Activated CD4-positive, alpha-beta T cell treated with anti-CD3 and anti-CD28 coated beads, Interleukin-2, amount 10 ng/mL, durations not matched to agents 24 days and 14 days (primary cell): ENCODE measurements at places on chromosomes 13 and 19. TPM values are rescaled to one million over a fixed set of nuclear protein-coding genes. Genes with fewer than 3 reads are reported as not detected.

CNN1 gene
- not detected in 2 replicates for total RNA-seq

ITGBL1 gene
- total RNA-seq = not detected in 2 replicates

DNA sequence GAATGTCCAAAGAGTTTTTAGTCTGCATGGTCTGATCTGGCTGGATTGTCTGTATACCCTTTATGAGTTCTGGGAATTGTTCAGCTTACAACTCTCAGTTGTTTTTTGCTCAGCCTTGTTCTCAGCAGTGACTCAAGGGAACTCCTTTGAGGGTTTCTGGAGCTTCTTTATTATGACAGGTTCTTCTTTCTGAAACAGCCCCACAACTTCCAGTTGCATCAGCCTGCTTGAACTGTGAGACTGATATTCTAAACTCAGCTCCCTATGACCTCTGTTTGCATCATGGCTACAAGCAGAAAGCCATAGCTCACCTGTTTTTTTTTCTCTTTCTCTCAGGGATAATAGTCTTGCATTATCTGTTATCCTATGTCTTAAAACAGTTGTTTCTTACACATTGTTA is 85.0 kb downstream of the TDRD3 start:
- H3K4me3 ChIP-seq = no peak overlapping the region
- DNase-seq = no peak
- peaks cover 31% of the 10 kb centered on the region for H3K36me3 ChIP-seq
- H3K27me3 ChIP-seq = no peaks in the 10 kb centered on the region

- DNase-seq = no peak
- H3K4me3 ChIP-seq = no peak overlapping the region
- H3K27ac ChIP-seq = no peak overlapping the region
- no peaks in the 10 kb centered on the region for H3K4me1 ChIP-seq
- H3K36me3 ChIP-seq = no peaks in the 10 kb centered on the region
Measured at GRCh38 chr19:31413353-31413752, 64.1 kb upstream of the TSHZ3 start.
